Endothelial cell of umbilical vein (primary cell): ENCODE measurements at places on chromosomes 1 and 21. TPM values are rescaled to one million over a fixed set of nuclear protein-coding genes. Genes with fewer than 3 reads are reported as not detected.

The TNFRSF14 gene
- total RNA-seq: 36.4 and 40.9 TPM in 2 replicates

The SLC44A5 gene
- 1.6 TPM in 2 replicates for total RNA-seq

The AURKAIP1 gene
- total RNA-seq: 149 and 151 TPM in 2 replicates

The C1orf167 gene
- total RNA-seq: not detected in 2 replicates

The SLC26A9 gene
- 0.12 and 0.20 TPM in 2 replicates for total RNA-seq

The ZNF695 gene
- 4.8 and 5.5 TPM in 2 replicates for total RNA-seq

The GLMP gene
- 83.3 and 84.3 TPM in 2 replicates for total RNA-seq

The TDRD5 gene
- total RNA-seq: not detected in 2 replicates

The PAQR6 gene
- total RNA-seq: 1.6 and 2.2 TPM in 2 replicates

The PCP4 gene
- total RNA-seq: not detected in 2 replicates

The BMP8A gene
- total RNA-seq: 0.44 TPM in 1 of 2 replicates, not detected in the other
